Stimulated activated CD8-positive, alpha-beta memory T cell treated with anti-CD3 and anti-CD28 coated beads, Interleukin-4, amount 100 ng/mL, for 1 hour (primary cell): ENCODE measurements at places on chromosomes 12 and 14.

DNA sequence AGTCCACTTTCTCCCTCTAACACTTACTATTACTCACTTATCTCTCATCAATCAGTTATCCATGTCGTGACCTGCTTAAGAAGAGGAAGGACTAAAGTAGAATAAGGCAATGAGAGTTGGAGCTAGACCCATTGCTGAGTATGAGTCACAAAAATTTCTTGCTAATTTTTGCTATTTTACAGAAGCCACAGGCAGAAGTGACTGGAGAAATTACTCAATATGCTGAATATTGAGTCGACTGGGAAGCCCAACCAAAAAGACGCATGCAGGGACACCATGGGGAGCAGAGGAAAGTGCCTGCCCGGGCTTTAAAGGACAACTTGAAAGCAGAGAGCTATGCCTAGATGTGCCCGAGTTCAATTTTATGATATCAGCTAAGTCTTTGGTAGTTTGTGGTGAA is 115.4 kb upstream of the FOXG1 start:
- no peak for DNase-seq

DNA sequence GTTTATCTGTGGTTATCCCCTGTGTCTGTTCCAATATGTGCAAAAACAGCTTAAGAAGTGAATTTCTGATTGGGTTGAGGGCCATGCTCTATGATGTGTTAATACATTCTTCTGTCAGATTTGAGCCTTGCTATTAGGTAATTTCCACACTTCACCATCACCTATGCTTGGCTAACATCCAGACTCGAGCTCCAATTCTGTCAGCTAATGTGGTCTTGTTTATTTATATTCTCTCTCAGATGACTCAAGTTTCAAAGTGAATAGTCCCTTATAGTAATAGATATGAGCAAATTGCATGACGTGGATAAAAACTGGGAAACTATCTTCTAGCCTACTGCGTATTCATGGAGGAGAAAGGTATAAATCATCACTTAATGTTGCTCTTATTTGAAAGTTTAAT is 451.3 kb downstream of the SNAPC1 start:
- DNase-seq, result no peak

DNA sequence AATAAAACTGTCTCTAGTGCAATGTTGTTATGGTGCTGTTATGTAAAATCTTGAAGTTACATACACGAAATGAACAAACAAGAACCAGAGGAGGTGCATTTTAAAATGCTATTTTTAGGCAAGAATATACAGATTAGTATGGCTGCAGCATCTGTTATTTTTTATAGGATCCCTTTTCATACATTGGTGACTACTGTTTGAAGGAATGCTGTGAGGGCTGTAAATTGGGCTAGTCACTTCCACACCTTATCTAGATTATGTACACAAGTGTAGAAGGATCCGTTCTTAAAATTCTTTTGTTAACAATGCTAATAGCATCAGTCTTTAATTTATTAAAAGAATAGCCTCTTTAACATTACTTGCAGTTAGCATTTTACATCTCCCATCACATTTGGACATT is 284.3 kb upstream of the MDGA2 start:
- no peak for DNase-seq

DNA sequence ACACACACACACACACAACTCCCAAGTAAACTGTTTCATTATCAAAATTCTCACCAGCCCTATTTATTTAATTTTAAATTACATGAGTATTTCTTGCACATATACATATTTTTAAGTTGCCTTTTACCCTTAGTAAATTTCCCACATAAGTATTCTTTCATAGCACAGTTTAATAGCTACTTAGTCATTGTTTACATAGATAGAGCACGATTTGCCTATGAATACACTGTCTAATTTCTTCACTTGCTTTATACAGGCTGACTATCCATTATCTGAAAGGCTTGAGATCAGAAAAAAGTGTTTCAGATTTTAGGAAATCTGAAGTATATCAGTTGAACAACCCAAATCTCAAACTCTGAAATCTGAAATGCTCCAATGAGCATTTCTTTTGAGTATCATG is 30.9 kb downstream of the NIN start:
- no peak for DNase-seq

- no peak for DNase-seq
Measured at GRCh38 chr12:48027183-48028002, 23.1 kb upstream of the COL2A1 start.

DNA sequence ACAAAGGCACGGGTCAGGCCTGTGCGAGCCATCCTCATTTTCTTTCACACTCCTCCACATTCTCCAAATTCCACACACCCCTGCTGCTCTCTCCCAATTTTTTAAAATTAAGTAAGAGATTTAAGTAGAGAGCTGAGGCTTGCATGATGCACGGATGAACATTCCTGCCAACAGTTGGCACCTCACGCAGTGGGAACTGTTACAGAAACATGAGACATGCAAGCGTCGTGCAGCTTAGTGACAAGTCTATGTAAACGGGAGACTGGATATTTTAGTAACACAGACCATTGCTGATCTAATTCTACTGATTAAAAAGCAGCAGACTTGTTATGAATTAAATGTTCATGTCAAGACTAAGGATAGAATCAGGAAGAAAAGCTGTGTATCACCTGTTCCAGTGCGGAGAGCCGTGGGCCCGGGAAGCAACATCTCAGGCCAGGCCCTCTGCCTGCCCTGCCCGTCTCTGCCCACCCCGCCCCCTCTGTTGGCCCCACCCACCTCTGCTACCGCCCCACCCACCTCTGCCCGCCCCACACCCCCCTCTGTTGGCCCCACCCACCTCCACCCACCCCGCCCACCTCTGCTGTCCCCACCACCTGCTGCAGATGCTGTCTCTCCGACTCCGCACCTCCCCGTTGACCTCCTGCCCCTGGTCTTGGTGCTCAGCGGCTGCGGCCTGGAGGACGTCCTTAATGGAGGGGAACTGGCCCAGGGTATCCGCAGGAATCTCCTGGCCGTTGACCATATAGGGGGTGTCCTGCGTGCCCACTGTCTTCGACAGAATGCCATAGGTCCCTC is 21.2 kb downstream of the GOLGA3 start:
- DNase-seq, result no peak

DNA sequence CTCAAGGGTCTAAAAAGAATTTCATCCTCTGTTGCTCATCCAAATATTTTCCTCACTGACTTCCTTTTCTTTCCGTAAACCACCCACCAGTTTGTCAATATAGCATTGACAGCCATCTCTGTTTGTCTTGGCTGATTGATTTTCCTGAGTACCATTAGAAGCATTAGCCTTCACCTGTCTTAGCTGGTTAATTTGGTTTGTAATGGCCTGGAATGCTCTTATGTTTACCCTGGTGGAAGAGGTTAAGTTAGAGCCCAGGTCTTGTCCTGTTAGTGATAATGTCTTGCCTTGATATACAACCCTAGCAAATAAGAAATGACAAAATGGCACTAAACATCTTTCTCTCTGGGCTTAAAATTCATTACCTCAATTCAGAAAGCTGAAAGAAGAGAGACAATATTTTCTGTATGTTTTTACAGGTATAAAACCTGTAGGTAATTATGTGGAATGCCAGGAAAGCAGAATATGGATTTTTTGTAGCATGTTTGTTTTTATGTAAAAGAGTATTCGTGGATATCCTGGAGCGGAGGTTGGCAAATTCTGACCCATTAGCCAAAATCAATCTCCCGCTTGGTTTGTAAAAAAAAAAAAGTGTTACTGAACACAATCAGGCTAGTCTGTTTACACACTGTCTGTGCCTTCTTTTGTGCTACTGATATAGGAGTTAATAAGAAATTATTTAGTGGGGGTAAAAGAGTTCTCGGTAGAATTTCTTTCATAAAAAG is 224.4 kb upstream of the DAAM1 start:
- no peak for DNase-seq

DNA sequence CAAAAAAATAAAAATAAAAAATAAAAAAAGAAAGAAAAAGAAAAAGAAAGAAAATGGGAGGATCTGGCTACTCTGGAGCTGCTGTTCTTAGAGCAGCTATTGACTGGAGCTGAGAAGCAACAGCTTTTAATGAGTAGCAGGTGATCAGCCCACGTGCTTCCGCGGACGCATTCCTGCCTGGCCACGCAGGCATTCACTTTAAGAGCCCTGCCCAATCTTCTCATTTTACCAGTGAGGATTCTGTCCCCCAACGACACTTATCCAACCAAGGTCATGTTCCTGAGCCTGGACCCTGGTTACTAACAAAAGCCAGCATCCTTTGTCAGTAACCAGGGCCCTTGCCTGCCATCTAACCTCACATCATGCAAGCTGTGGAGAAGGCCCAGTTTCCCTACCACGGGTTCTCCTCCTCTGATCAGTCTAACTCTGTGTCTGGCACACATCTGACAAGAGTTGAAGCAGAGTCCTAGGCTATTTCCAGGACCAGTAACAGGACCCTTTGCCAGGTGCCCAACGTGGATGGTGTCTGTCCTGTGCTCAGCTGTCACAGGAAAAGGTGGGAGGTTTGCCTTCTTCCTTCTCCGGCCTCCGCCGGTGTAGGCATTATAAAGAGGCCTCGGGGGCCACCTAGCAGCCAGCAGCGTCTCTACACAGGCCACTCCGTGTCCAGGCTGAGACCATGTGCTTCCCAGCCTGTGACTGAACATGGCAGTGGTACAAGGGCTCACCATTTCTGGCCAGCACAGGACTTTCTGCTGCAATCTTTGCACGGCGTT is 60.9 kb upstream of the GPATCH2L start:
- no peak for DNase-seq

DNA sequence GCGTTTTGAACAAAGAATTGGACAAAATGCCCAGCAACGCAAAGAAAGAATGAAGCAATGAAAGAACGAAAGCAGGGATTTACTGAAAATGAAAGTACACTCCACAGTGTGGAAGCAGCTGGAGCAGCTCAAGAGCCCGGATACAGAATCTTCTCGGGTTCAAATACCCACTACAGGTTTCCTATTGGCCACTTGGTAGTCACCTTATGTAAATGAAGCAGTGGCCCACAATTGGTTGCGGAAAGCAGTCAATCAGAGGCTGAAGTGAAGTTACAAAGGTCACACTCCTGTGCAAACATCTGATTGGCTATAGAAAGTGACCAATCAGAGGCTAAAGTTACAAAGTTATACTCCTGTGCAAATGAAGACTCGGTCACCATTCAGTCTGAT is 15.0 kb upstream of the PPP1R13B start:
- no peak for DNase-seq

DNA sequence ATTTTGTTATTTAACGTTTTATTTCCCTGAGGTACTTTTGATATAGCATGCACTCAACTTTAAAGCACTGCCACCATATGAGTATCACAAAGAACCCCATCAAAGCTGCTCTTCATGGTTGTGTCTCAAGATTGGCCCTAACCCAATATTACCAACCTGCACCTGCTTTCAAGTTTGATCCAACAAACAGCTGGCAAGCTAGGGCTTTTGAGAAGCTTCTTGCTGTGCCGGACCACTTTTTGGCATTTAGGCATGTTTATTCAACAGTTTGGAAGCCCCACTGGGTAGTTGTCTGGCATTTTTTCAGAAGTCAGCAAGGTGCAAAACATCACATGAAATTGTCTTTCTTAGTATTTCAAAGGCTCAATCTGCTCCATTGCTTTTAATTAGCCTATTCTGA is 137.2 kb upstream of the PLEKHA5 start:
- DNase-seq, result no peak

DNA sequence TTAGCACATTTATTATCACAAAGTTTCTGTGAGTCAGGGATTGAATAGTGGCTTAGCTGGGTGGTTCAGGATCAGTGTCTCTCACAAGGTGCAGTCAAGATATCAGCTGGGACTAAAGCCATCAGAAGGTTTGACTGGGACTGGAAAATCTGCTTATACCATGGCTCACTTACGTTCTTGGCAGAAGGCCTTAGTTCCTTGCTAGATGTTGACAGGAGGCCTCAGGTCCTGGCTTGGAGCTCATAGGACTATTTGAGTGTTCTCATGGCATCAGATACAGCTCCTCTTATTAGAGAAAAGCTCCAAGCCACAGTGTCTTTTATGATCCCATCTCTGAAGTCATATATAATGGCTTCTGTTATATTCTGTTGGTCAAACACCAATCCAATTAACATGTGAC is 127.3 kb downstream of the SLC6A15 start:
- no peak for DNase-seq

DNA sequence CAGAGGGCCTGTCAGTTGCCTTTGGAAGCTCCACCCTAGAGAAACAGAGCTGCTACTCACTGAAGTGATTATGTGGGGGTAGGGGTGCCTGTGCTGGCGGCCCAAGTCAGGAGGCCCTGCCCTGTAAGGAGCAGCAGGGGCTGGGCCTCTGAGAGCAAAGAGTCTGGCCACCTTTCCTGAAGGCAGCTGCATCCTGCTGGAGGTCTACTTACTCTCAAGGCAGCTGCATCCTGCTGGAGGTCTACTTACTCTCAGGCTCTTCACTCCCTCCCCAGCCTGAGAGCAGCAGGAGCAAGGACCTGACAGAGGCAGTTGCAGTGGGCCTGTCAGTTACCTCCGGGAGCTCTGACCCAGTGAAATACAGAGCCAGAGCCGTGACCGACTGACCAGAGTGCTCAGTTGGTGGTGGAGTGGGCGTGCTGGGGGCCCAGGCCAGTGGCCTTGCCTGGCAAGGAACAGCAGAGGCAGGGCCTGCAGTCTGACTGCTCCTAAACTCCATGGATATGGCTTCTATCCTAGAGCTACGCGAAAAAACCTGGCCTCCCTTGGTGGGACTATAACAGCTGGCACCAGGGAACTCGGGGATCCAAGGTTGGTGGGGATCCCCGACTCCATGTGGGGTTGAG is 32.3 kb downstream of the RAD51B start:
- DNase-seq, result no peak

DNA sequence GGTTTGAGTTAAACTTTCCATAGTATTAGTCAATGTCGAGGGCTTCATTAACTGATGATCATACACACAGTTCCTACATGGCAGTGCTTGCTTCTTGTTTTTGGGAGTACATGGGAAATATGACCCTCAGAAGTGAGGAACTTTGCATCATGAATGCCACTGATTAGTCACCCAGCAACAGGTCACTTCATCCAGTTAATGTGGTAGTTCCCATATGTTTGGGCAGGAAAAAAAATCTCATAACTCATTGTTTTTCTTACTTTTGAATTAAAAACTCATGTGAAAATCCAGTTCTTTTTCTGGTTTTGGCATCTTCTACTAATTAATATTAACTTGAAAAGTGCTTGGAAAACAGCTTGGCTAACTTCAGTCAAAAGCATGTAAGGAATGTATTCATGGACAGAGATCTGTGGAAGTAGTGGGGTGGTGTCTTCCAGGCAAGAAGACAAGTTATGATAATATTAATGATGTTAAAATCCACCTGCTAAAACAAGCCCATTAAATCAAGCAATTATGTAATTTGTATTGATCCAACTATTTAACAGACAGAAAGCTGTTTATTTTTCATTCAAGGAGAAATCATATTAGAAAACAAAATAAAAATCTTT is 309.1 kb upstream of the NAV3 start:
- DNase-seq, result no peak

DNA sequence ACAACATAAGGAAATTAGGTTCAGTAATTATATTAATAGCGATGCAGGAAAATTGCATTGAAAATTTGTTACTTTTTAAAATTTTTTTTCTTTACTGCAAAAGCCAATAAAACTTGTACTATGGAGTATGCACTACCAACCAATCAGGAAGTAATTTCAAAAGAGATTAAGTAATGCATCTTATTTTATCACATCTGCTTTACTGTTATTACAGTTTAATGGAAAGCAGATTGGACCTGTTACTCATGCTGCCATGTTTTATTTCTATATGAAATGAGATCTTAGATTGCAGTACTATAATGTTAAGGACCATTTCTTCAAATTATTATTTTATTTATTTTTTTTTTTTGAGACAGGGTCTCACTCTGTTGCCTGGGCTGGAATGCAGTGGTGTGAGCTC is 1.7 kb upstream of the STRN3 start:
- no peak for DNase-seq

- no peak for DNase-seq
Measured at GRCh38 chr14:67360470-67361206, 510 bp downstream of the EIF2S1 start.
